ENCODE measurements at places on chromosomes 11 and 22.

GRCh38 chr11:32781721-32782120 lies 12.7 kb downstream of the CCDC73 start:
- DNase-seq: no peak

GRCh38 chr11:72263361-72263760 lies 19.4 kb upstream of the PHOX2A start:
- DNase-seq: peak; percentile 51

DNA sequence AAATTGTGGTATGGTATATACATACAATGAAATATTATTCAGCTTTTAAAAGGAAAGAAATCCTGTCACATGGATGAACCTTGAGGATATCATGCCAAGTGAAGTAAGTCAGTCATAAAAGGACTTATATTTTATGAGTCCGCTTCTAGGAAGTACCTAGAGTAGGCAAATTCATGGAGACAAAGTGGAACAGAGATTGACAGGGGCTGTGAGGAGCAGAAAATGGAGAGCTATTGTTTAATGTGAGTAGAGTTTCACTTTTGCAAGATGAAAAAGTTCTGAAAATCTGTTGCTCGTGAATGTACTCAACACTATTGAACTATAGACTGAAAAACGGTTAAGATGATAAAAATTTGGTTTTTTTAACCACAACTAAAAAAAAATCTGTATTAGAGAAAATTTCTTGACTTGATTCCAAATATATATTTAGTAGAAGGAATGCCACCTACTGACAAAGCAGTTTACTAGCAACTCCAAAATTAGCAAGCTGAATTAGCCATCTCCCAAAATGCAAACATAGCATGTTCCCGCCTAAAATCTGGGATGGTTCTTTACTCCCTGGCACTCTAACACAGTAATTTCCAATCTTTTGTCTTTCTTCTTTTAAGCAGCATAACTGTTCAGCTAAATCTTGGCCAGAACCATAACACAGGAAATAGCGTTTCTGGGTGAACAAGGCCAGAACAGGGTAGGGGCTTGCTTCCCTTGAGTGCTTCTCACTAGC lies 1.5 kb downstream of the UFD1 start:
- peak; percentile 16 for DNase-seq

DNA sequence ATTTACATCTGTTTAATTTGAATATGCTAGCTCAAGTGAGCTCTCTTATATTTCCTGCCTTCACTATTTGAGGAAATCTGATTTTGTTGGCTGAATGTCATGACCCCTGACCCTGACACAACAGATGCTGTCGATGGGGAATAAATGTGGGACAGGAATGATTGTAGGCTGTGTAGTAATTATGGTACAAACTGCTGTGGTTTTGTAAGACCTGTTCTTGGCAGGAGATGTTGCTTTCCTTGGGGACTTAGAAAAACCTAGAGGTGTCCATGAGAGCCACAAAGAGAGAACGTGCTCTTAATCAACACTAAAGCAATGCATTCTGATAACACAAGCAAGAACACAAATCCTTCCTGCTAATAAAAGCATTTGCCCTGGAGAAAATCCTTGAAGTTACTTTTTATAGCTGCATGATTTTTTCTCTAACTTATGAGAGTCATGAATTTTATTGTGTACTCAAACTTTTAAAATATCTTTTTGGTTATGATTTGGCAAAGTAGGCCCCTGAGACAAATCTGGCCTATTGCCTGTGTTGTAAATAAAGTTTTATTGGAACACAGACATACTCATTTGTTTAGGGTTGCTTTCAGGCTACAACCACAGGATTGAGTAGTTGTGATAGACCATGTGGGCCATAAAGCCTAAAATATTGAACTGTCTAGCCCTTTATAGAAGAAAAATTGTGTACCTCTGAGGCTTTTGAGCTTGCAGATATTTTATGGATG lies 90.2 kb downstream of the DDX10 start:
- peak; percentile 29 for DNase-seq

DNA sequence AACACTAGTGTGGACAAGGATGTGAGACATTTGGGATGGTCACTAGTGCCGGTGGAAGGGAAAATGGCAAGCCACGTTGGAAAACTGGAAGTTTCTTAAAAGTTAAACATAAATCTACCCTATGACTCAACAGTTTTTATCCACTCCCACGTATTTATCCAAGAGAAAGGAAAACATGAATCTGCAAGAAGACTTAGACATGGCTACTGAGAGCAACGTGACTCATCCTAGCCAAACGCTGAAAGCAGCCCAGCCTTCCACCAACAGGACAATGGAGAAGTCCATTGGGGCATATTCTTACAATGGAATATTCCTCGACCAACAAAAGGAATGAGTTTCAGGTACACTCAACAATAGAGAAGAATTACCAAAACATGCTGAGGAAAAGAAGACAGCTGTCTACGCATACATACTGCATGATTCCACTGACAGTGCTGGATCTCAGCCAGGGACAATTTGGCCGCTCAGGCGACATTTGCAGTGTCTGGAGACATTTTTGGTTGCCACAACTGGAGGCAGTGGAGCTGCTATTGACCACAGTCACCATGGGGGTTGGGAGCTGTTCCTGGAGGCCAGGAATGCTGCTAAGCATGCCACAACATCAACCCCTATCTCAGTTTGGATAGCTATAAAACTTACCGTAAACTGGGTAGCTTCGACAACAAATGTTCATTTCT lies 21.2 kb downstream of the SYT13 start:
- peak; percentile 82 for DNase-seq

- DNase-seq: no peak
Measured at GRCh38 chr11:1225386-1226225, 2.7 kb downstream of the MUC5B start.

Measured in PC-3 (cell line).